ENCODE measurements at places on chromosomes 3 and 15.

DNA sequence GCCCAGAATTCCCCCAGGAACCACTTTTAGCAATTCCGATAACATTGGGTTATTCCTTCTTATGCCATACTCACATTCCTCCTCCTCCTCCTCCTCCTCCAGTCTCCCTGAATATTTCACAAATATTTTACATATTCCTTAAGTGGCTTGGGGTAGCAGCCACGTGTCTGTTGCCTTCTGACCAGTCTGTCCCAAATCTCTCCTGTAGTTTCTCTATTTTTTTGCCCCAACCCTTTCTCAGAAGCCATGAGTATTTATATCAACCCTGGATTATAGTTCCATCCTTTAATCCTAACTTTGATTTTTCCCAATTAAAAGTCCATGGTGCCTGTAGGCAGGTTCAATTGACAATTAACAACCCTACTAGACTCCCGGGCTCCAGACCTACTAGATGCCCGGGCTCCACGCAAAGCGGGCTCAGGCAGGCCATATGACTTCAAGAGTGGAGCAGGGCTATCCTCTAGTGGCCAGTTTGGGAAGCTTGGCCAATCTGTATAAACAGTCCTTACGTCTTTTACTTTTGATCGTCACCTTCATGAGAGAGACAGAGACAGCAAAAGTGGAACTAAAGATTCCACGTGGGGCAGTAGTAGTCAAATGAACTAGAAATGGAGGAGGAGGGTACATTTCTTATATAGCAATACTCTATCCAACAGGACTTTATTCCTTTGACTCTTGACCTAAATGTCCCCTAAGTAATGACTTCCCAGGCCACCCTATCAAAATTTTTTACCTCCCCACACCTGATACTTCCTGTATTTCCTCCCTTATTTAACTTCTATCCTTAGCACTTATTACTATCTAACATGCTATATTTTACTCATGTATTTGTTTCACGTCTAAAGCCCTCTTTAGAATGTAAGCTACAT lies 69.7 kb downstream of the USF3 start:
- DNase-seq, result no peak

- no peak for DNase-seq
Measured at GRCh38 chr3:58627941-58628340, 38.6 kb downstream of the FAM3D start.

DNA sequence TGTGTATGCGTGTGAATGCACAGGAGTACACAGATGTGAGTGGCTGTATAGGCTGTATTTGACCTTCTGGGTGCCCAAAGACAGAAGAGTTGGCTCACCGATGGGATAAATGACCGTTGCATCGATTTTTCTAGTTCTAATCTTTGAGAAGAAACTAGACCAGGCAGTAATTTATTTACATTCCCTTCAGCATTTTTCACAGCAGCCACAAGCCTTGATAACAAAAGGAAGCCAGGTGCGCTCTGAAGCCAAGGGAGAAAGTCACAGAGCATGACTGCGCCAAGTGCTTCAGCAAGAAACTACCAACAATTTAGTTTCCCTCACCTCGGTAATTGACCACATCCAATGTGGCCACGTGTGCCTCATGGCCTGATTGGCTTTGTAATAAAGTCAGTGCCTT lies 5.9 kb upstream of the FAM3D start:
- no peak for DNase-seq

DNA sequence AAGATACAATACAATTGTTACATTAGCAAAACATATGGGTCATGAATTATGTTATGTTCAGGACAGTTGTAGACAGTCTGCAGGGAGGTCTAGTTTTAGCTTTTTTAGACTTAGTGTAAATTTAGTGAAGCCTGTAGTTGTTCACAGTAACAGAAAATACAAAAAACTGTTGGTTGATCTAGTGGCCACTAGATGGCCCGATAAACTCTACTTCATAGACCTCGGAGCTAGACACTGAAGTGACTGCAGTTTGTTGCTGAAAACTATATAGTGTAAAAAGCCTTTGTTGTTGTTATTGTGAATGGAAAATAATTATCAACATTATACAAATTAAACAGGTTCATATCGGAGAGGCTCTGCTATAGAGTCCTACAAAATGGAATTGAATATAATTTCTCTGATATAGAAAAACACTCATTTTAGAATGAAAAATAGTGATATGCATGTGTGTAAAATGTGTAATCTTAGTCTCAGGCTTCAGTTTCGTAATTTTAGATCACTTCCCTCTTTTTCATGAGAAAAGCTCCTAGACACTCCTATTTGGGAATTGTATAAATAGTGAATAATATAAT lies 18.3 kb downstream of the MAGEL2 start:
- no peak for DNase-seq

DNA sequence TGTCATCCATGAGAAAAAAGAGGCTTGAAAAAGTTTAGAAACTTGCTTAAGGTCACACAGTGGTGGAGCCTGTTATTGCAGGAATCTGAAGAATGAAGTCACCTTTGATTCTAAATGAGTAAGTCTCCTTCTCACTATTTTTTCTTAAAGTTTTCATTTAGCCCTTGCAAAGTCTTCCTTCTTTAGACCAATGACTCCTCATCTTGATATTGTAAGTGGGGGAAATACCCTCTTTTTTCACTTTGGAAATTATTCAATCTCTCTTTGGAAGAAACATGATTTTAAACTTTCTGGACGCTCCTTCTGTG lies 787 bp upstream of the SLMAP start:
- DNase-seq, result no peak

GRCh38 chr3:40848421-40848820 lies 323.7 kb downstream of the ZNF621 start:
- no peak for DNase-seq

DNA sequence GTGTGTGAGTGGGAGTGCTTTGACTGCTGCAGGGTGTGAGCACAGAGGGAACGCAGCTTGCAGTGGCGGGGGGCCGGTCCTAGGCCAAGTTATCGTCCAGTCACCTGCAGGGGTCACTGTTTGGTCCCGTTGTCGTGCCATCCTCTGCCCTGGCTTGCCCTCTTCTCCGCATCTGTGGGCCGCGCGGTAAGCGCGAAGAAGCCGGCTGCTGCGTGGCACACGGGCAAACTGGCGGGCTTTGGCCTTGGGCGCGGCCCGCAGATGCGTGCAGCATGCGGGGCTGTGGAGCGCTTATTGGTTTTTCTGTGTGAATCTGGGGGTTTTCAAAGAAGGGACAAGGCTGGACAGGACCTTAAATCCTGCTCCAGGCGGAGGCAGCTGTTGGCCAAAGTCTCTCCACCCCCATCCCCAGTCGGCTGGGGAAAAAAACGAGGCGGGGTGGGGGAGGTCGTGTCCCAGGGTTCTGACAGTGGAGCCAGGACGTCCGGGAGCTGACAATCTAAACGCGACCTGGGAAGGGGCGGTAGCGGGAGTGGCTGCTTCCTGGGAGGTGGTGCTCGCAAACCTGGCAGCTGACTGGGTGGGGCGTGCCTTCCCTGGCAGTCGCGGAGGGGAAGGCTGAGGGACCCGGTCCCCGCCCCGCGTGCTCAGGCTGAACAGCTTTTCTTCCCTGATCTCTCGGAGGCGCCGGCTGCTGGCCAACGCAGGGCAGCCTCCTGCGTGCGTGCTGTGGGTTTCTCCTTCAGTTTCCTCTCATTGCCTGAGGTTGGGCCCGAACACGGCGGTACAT lies 39.7 kb upstream of the VEPH1 start:
- no peak for DNase-seq

DNA sequence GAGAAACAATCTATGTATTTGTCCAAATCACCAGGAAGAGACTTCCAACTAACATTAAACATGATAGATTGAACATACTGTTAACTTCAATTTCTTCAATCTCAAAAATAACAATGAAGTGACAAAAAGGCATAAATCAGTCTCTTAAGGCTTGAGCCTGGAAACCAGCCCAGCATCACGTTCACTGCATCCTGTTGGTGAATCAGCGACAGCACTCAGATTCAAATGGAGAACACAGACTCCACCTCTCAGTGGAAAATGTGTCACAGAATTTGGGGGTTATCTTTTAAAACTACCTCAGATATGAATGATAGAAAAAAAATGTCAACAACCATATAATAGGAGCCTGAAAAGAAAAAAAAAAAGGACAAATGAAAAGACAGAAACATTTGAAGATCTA lies 212.0 kb downstream of the MINAR1 start:
- no peak for DNase-seq

DNA sequence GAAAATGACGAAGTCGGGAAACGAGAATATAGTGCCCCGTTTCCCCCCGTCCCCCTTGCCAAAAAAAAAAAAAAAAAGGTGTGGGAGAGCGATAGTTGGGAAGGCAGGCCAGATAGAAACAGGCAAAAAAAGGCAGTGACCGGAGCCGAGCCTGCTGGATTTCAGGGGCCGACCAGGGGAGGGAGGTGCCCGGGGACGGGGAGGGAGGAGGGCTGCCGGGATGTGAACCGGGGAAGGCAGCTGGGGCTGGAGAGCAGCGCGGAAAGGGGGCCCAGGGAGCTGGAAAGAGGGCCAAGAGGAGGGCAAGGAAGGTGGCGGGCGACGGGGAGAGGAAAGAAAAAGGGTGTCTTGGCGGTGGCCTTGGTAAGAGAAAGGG lies 837 bp downstream of the LRRN1 start:
- no peak for DNase-seq

DNA sequence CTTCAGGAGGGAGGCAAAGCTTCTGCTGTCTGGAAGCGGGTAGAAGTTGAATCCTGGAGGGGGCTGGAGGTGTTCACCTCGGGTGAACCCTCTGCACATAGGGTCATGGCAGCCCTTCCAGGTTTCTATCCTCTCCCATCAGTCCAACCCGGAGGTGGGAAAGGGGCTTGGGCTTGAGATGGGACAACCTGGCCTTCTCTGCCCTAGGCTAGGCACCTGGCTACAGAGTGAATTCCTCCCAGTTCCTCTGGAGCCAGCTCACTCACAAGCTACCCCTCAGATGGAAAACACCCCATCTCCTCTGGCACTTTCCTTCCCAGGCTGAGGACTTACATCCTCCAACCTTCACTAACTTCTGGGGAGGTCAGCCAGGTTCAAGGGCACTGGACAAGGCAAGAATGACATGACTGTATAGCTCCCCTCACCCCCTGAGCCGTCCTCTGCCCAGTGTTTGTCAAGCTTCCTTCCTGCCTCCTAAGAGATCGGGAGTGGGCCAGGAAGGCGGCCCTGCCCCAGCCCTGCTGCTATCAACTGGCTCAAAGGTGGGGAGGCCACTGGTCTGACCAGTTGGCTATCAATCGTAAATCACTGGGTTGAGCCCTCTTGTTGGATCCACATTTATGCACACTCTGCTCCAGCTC lies 45.8 kb downstream of the KLF15 start:
- DNase-seq, result no peak

GRCh38 chr3:65979162-65979561 lies 59.6 kb downstream of the MAGI1 start:
- no peak for DNase-seq

GRCh38 chr3:107846279-107846852 lies 244.5 kb downstream of the CD47 start:
- DNase-seq, result no peak

DNA sequence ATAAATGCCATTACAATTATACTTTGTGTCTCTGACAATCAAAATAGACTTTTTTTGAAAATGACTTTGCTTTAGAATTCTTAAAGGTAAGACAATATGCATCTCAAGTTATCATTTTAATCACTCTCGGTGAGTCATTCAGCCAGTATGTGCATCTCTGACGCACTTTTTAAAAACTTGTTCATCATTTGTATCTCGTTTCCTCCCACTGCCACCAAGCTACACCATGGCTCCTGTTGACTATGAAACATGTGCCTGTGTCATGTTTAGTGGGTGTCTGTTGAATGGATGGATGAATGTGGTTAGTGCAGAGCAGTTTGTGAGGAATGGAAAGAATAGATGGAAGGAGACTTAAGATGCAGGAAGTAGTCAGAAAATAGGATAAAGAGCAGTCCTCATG lies 68.6 kb downstream of the ARPP21 start:
- no peak for DNase-seq
